T-helper 17 cell (primary cell): ENCODE measurements at places on chromosomes 5 and 9.

GRCh38 chr5:3119435-3119834 is 368.0 kb upstream of the IRX2 start:
- H3K4me3 ChIP-seq = no peak overlapping the region
- H3K4me1 ChIP-seq = no peaks in the 10 kb centered on the region
- no peak overlapping the region for H3K27ac ChIP-seq
- H3K36me3 ChIP-seq = no peaks in the 10 kb centered on the region
- DNase-seq = no peak

- H3K27me3 ChIP-seq = peaks cover 12% of the 10 kb centered on the region
- H3K36me3 ChIP-seq = no peaks in the 10 kb centered on the region
- no peaks in the 10 kb centered on the region for H3K4me1 ChIP-seq
- H3K27ac ChIP-seq = no peak overlapping the region
- no peak overlapping the region for H3K4me3 ChIP-seq
Observed at GRCh38 chr9:69258551-69258950, 66.5 kb upstream of the ENTREP1 start.

DNA sequence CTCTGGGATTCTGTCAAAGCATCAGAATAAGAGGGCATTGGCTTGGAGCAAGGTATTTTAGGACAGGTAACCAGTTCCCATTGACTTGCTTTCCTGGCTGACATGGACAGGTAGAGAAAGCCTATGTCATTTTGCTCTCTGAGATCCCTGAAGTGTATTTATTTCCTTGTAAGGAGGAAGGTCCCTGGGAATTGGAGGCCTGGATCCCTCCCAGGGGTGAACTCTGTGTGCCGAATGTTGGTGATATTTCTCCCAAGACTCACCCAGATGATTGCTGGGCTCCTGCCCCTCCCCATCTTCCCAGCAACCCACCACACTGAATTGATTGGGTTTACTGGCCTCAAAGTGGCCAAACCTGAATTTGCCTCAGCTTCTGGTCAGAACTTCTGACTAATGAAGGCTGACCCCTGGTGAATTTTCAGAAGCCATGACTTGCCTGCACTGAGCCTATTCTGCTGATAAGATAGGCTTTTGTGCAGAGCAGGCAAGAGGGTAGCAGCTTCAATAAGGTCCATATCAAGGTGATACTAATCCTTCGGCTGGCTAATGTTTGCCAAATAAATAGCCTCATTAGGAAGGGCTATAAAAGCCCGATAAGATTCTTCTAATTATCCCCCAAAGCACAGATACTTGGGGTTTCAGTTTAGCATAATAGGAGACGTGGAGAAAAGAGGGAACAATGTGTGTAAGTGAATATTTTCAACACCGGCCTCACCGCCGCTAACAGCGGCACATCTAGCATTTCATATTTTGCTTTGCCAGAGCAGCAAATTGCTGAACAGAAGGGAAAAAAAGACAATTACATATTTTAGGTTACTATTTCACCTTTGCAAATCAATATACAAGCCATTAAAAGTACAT is 152.9 kb upstream of the PITX1 start:
- H3K4me3 ChIP-seq = no peak overlapping the region
- H3K27me3 ChIP-seq = peaks cover 38% of the 10 kb centered on the region
- H3K36me3 ChIP-seq = no peaks in the 10 kb centered on the region

DNA sequence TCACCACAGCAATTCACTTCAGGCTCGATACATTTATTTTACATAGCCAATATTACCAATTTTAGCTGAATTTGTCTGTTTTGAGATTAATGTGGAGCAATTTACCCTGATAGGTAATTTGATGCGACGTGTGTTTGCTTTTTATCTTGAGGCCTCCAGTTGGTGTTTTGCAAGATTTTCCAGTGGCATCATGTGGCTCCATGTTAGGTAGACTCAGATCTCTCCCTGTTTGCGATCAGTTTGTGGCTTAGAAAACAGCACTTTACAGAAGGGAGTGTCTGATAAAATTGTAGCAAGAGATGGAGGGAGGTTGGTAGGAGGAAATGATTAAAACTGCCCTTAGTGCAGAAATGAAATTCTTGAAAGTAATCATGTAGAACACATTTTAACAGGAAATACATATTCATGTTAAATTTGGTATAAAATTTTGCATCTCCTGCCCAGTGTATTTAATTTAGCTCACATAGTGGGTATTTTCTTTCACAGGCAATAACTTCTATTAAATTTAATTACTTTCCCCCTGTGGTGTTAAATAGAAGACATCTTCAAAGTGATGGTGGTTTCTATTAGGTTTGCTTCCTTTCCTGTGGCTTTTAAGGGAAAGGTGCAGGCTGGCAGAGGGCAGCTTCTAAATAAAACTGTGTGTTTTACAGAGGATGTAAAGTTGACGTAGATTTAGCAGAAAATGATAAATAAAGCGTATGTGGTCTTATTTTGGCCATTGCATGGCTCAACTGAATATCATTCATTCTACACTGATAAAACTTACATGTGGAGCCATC is 135.8 kb downstream of the KDM4C start:
- peaks cover 14% of the 10 kb centered on the region for H3K36me3 ChIP-seq
- no peak for DNase-seq
- peak overlapping the region; percentile 34 for H3K27ac ChIP-seq
- H3K4me3 ChIP-seq = no peak overlapping the region
- no peaks in the 10 kb centered on the region for H3K27me3 ChIP-seq

DNA sequence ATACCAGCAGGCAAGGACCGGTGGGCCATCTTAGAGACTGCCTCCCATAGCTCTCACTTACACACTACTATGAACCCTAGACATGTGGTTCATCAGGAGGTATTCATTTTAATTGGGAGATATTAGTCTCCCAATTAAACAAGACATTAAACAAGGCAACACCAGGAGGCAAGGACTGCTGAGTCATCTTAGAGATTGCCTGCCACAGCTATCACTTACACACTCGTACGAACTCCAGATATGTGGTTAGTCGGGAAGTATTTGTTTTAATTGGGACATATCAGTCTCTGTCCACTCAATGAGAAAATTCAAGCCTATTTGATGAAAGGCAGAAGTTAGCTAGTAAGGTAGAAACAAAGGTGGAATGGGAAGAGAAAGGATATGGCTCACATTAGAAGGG is 343.9 kb downstream of the NFIB start:
- H3K27me3 ChIP-seq = no peaks in the 10 kb centered on the region
- no peaks in the 10 kb centered on the region for H3K4me1 ChIP-seq
- H3K4me3 ChIP-seq = no peak overlapping the region
- no peak for DNase-seq
- H3K36me3 ChIP-seq = no peaks in the 10 kb centered on the region
- no peak overlapping the region for H3K27ac ChIP-seq

DNA sequence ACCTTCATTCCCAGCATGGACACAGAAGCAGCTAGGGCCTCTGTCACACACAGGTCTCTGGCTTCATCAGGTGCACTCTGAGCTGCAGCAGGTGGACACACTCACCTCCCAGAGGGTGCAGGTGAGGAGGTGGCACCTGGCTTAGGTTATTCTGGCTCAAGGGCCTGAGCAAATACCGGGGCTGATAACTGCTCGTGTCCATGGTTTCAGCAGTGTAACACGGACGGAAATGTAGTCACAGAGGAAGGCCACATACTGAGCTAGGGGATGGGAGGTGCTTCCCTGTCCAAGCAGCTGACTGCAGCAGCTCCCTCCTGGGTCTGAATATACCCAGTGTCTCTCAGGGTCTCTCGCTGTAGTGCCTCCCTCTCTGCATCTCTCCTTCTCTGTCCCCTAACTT is 5.7 kb downstream of the PHF2 start:
- peaks cover 57% of the 10 kb centered on the region for H3K4me1 ChIP-seq
- DNase-seq = no peak
- no peaks in the 10 kb centered on the region for H3K27me3 ChIP-seq
- H3K27ac ChIP-seq = no peak overlapping the region
- no peak overlapping the region for H3K4me3 ChIP-seq

DNA sequence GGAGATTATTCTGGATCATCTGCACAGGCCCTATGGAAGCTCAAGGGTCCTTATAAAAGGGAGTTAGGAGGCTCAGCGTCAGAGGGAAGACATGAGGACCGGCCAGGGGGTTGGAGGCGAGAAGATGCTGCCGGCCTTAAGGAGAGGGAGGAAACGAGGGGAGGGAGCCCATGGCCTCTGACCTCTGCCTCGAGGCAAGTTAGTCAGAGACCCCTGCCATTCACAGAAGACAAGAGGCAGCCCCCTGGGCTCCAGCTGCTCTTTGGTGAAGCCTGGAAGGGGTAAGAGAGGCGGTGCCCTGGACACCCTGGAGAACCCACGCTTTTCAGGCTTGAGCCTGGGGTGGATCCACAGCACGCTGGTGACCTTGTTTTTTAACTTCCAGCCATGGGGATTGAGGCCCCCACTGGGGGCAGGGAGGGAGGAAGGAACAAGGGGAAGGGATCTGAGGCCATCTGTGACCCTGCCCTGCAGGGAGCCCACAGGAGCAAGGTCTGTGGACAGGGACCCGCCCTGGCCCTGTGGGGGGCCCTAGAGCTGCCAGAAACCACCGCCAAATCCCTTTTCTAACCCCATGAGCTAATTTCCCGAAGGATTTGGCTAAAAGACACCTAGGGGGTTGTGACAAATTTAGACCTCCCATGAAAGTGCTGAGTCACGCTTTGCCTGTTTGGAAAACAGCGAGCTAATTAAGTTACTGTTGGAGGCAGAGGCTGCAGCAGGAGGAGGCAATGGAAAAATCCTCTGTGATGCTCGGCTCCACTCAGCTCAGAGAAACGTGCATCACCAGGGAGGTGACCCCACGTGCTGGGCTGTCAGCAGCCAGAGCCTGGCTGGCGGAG is 49.7 kb downstream of the OLFM1 start:
- no peak for DNase-seq
- no peak overlapping the region for H3K4me3 ChIP-seq
- no peaks in the 10 kb centered on the region for H3K36me3 ChIP-seq
- no peaks in the 10 kb centered on the region for H3K4me1 ChIP-seq
- H3K27me3 ChIP-seq = peaks cover 6% of the 10 kb centered on the region

GRCh38 chr9:79707589-79707988 is 135.8 kb downstream of the TLE4 start:
- no peak for DNase-seq
- no peaks in the 10 kb centered on the region for H3K27me3 ChIP-seq
- H3K36me3 ChIP-seq = peaks cover 28% of the 10 kb centered on the region
- H3K27ac ChIP-seq = peak overlapping the region; percentile 61

GRCh38 chr5:97980291-97980690 is 793.2 kb upstream of the RGMB start:
- DNase-seq = no peak
- H3K27ac ChIP-seq = no peak overlapping the region
- H3K4me3 ChIP-seq = no peak overlapping the region
- no peaks in the 10 kb centered on the region for H3K27me3 ChIP-seq
- H3K4me1 ChIP-seq = no peaks in the 10 kb centered on the region
